ENCODE measurements at places on chromosomes 13 and 19.

DNA sequence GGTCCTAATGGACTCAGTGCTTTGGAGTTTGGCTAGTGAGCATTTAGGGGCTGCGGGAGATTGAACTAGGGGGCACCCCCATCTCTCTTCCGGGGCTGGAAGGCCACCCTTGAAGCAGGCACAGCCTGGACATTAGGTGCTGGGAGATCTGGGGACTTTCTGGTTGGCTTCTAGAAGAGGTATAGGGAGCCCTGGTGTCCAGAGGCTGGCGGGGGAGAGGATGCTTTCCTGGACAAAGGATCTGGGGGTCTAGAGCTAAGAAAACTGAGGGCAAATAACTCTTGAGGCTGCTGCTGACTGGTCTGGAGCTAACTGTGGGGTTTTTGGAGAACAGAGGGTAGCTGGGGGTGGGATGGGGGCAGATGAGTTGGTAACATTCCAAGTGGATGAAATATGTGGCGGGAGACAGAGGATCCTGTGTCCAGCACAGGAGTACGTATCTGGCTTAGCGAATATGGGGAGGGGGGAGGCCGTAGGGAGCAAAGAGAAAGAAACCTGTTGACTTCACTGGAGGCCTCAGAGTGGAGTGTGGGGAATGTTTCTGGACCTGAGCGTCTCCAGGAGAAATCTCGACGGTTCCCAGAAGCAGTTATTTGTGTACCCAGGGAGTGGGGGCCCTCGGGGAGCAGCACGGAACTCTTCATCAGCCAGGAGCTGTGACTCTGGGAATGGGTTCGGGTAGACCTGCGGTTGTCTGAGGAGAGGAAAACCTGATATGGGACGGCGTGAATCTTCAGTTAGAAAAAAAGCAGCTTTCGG is 1.4 kb downstream of the HNRNPUL1 start:
- no peak for DNase-seq

DNA sequence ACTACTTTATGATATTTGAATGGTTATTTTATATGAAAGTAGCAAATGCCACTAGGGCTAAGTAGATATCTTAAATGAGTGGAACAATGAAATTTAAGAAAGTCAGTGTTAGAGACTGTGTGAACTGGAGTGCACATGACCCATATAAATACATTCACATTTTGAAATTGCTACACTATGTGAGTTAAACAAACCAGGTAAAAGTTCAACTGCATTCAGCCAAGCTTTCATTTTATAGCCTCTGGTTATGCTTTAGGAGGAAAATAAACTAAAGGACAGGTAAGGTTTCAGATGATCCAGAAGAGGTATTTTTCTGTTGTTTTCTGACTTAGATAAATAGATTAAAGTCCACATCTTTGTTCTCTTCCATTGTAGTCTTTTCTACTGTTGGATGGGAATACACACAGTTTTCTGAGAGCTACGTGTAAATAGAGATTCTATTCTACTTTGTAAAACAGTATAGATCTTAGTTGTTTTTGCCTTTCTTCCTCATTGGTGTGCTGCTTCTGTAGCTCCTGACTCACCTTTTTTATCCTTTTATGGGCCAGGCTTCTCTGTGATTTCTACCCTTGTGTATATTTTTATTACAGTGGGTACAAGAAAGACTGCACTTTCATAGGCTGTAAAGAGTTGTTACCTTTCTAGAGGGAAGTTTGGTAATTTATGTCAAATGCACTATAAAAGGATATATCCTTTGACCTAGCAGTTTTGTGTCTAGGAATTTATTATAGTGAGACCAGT is 54.6 kb upstream of the KCTD4 start:
- DNase-seq = no peak

DNA sequence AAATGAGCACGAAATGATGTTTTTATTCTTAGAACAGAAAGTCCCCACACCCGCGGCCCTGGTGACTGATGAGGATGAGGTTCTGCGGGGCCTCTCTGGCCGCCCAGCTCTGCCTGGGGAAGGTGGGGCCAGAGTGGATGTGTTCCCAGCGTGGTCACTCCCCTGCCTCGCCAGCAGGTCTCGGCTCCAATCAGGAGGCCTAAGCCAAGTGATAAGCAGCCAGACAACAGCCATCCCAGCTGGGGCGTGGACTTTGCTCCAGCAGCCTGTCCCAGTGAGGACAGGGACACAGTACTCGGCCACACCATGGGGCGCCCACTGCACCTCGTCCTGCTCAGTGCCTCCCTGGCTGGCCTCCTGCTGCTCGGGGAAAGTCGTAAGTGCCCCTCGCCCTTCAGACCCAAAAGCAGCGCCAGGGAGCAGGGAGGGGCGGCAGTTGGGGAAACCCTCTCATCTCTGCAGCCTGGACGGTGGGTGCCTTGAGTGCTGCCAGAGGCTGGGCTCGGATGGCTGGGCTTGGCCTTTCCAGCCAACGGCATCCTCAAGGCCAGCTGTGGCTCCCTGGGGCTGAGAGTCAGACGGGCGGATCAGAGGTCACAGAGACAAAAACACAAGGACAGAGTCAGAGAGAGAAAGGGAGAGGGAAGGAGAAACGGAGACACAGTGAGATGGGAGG is at the start of gene F10:
Gene F10 (plus strand): TSS at position 250 of the 676 bp plus-strand sequence. CDS start 57 bp downstream, at position 307.
- no peak for DNase-seq

- DNase-seq = no peak
Measured at GRCh38 chr19:32174386-32175113, 170.9 kb upstream of the ZNF507 start.

- no peak for DNase-seq
Measured at GRCh38 chr19:366205-366783, 21.7 kb upstream of the MIER2 start.

DNA sequence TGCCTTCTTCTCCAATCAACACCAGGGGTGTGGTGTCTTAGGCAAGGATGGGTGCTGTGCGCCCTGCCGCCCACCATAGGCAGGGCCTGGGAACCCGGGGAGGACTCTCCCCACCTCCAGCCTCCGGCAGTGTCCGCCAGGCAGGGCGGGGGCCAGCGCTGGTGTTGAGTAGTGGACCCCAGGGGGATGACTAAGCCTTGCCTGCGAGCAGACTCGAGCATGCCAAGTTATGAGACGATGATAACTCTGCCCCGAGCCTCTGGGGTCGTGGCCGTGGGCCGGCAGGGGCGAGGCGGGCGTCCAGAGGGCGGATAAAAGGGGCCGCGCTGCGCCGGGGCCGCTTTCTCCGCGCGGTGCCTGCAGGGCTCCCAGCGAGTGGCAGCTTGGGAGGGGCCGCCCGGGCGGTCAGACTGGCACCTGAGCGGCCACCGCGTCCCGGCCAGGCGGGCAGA is at the start of gene MEDAG:
Gene MEDAG (plus strand): TSS at position 340 of the 452 bp plus-strand sequence. CDS start 245 bp downstream, outside the sequence.
- no peak for DNase-seq

- DNase-seq = peak; percentile 48
Measured at GRCh38 chr13:40190641-40191100, 475.8 kb downstream of the FOXO1 start.

- no peak for DNase-seq
Measured at GRCh38 chr13:20713751-20714150, 10.3 kb downstream of the IL17D start.

DNA sequence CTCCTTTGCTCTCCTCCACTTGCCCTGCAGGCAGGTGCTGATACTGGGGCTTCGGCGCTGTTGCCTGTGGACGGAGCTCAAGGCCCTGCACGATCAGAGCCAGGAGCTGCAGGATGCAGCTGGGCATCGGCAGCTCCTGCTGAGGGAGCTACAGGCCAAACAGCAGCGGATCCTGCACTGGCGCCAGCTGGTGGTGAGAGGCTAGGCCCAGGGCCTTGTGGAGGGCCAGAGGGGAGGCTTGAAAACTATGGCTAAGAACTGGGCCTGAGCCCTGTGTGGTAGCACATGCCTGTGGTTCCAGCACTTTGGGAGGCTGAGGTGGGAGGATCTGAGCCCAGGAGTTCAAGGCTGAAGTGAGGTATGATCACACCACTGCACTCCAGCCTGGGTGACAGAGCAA is 6.3 kb downstream of the HAUS5 start:
- no peak for DNase-seq

DNA sequence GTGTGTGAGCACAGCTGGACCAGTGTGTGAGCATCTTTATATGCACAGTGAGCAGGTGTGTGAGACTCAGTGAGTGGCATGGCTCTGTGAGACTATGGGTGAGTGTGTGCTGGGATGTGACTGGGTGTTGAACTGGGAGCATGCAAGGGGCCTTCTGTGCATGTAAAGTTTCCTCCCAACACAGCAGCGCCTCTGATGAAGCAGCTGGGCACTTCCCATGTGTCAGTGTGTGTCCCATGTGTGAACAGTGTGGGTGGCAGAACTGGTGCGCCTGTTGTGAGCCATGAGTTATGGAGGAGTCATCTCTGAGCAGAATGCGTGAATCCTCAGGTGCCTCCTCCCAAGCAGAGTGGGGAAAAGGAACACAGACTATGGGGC is 24.1 kb downstream of the LGALS16 start:
- DNase-seq = peak; percentile 47

DNA sequence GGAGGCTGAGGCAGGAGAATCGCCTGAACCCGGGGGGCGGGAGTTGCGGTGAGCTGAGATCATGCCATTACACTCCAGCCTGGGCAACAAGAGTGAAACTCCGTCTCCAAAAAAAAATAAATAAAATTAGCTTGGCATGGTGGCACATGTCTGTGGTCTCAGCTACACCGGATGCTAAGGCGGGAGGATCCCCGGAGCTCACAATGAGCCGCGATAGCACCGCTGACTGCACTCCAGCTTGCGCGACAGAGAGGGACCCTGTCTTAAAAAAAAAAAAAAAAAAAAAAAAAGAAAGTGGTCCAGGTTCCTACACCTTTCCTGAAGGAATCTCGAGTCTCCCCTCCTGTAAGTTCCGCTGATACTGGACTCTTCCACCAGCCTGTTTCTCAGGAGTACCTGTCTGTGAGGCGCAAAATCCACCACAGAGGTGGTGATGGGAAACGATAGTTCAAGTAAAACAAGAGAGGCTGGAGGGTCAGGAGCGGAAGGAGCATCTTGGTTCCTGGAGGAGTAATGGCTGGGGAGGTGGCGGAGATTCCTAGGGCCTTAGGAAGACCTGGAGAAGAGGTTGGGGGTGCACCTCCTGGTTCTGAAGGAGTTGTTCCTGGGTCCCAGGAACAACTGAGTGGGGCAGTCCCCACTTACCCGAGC is 471 bp downstream of the FUT1 start:
- DNase-seq = no peak

DNA sequence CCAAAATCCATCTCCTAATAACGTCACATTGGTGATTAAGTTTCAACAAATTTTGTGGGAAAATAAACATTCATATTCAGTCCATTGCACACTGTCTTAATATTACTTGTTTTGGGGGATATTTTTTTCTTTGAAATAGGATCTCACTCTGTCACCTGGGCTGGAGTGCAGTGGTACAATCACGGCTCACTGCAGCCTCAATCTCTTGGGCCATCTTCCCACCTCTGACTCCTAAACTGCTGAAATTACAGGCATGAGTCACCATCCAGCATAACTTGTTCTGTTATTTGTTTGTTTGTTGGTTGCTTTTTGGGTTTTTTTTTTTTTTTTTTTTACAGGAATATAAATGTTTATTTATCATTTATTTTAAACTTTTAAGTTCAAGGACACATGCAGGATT is 556.1 kb upstream of the SLITRK6 start:
- DNase-seq = no peak

GRCh38 chr19:3608079-3608641 is 1.5 kb upstream of the TBXA2R start:
- no peak for DNase-seq

GRCh38 chr19:42547929-42548328 is 19.6 kb upstream of the CEACAM1 start:
- DNase-seq = no peak

DNA sequence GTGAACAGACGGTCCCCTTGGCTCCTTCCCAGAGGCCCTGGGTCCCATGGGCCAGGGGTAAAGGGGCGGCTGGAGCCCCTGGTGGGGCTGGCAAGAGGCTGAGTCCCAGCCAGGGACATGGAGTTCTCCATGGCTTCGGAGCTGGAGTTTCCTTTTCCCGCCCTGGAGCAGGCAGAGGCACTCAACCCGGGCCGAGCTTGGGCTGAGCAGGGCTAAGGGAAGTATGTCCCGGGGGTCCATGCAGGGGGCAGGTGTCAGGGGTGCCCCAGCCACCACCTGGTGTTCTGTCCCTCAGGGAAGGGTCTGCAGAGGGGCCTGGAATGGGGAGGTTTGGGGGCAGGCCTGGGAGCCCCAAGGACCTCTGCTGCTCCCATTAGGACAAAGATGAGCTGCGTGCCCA is 54.0 kb upstream of the TPM4 start:
- DNase-seq = no peak
